ENCODE measurements at places on chromosomes 2 and 18. TPM values are rescaled to one million over a fixed set of nuclear protein-coding genes. Genes with fewer than 3 reads are reported as not detected.

The NIFK gene
- total RNA-seq = 83.2 TPM

DNA sequence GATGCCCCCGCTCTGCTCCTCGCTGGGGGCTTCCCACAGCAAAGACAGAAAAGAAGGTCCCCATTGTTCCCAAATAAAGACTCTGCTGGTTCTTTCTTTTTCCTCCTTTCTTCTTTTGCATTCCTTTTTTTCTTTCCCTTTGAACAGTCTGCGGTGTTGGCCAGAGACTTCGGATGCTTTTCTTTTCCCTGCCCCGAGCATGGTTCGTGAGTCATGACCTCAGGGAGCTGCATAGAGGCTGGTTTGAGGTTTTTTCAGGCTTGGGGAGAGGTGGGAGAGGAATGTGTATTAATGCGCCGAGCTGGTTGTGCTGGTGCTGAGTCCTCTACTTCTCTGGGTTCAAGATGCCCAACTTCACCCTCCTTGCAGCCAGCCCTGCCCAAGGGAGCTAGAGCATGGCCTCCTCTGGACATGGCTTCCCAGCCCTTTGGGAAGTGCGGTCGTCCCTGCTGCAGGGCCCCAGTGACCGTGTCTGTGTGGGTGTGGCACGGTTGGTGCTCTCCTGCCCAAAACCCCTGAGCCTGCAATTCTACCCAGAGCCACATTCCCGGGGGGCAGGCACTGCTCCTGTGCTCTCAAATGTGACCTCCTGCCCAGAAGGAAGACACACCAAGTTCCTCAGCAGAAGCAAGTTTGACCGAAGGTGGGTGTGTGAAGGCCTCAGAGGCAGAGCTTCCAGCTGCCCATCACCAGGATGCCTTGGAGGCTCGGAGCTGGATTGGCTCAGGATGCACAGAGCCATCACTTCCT is 9.0 kb upstream of the ARHGEF4 start:
- no peak for DNase-seq

The TUBA4B gene
- total RNA-seq = not detected

GRCh38 chr18:57585421-57585820 is 1.1 kb downstream of the FECH start:
- no peak for DNase-seq

The PDIA6 gene
- total RNA-seq = 94.9 TPM

GRCh38 chr18:50432915-50433314 is 58.1 kb downstream of the SKA1 start:
- DNase-seq = no peak

GRCh38 chr2:238264072-238264460 is 24.2 kb upstream of the HES6 start:
- DNase-seq = no peak

The ALPP gene
- total RNA-seq = not detected

The HNMT gene
- total RNA-seq = 57.0 TPM

DNA sequence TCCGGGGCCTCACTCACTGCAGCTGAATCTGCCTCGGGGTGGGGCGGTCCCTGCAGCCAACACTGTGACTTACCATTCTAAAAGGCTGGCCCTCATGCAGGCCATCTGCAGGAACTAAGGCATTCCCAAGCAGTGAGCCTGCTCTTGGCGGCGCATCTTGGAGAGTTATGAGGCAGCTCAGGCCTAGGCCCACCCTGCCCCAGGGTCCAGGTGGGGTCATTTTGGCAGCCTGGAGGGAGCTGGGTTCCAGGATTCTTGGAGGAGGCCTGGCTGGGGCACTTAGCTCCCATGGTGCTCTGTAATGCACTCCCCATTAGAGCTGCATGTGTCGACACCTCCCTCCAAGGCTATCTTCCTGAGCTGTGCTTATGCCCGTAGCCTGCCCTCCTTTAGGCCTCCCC is 14.8 kb upstream of the BIN1 start:
- DNase-seq = no peak

DNA sequence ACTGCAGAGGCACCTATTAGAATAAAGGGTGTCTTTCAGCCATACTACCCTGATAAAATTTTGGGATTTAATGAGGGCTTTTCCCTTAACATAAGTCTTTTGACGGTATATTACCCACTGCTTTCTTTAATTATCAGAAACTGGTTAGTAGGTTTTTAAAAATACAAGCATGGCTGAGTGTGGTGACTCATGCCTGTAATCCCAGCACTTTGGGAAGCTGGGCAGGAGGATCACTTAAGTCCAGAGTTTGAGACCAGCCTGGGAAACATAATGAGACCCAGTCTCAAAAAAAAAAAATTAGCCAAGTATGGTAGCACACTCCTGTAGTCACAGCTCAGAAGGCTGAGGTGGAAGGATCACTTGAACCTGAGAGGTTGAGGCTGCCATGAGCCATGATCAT is 16.1 kb downstream of the CPSF3 start:
- DNase-seq = no peak

GRCh38 chr2:47227532-47228279 is 72.6 kb upstream of the STPG4 start:
- DNase-seq = no peak

DNA sequence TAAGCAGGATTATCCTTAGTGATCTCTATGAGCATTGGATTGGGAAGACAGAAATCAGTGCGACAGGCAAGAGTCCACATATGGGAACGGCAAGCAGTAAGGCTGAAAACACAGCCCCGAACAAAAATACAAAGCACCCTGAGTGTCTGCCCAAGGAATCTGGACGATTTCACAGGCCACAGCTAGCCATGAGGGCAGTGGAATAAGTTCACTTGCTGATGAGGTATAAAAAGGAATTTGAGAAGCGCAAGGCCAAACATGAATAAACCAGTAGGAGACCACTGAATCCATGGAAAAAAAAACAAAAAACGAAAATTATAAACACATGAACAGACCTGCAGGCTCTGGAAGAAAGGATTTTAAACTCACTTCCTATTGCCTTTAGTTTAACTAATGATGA is 24.3 kb downstream of the WDSUB1 start:
- DNase-seq = no peak

The CRYGC gene
- total RNA-seq = not detected

DNA sequence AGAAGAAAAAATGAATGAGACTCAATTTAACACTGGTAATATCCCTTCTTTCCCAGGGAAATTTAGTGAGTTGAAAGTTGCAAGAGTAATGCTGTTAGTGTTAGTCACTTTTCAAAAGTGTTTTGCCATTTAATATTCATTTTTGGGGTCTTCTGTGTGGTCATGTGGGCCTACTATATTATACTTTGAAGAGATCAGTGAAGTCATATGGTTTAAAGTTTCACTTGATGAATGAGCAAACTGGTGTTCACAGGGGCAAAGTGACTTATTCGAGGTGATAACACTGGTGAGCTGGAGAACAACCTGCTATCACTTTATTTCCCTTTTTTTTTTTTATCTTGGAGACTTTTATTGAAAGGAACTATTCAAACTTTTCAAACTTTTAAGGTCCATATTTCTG is 196.0 kb downstream of the PLCL1 start:
- DNase-seq = no peak

- DNase-seq = no peak
These were observed 35.1 kb upstream of the CYBRD1 start for GRCh38 chr2:171487201-171487600.

GRCh38 chr2:118224895-118225311 is 136.6 kb downstream of the INSIG2 start:
- DNase-seq = no peak

- no peak for DNase-seq
These were observed 433.0 kb upstream of the CHAC2 start for GRCh38 chr2:53334610-53335009.

GRCh38 chr2:127179766-127180165 is 40.3 kb downstream of the CYP27C1 start:
- DNase-seq = no peak

DNA sequence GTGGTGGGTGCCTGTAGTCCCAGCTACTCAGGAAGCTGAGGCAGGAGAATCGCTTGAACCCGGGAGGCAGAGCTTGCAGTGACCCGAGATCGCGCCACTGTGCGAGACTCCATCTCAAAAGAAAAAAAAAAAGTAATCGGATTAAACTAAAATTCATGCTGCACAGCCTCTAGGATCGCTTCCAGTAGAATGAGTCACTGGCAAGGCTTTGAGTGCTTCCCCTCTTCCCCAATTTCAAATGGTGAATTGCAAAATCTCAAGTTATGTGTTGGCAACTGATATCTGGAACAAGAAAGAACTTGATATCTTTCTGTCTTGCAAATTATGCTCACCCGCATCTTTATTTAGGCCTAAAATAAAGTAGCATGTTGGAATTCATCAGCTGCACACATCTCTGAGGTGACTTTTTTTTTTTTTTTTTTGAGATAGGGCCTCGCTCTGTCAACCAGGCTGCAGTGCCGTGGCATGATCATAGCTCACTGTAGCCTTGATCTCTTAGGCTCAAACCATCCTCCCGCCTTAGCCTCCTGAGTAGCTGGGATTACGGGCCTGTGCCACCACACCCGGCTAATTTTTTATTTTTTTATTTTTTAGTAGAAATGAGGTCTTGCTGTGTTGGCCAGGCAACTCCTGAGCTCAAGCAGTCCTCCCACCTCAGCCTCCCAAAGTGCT is 12.7 kb downstream of the TTC39C start:
- no peak for DNase-seq

DNA sequence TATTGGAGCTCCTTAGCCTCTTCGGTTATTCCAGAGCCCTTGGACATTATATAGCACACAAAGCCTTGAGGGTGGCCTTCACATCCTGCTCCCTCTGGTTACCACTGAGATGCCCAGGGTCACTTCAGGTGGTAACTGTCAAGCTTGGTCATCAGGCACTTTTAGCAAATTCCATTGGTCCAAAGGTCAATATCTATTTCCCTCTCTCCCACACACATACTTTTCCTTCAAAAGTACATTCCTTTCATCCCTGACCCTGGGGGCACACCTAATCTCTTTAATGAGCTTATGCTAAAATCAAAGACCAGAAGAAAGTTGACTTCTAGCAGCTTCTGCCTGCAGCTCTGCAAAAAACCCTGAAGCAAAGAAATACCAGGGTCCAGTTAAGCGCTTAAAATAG is 172.0 kb upstream of the NRP2 start:
- DNase-seq = no peak

The TACR1 gene
- 3.9 TPM for total RNA-seq

GRCh38 chr2:43021791-43022509 is 204.5 kb downstream of the ZFP36L2 start:
- DNase-seq = no peak

The CD8A gene
- total RNA-seq = 4.4 TPM

- DNase-seq = no peak
These were observed 138.4 kb upstream of the HDAC4 start for GRCh38 chr2:239539083-239539775.

The CD207 gene
- 0.27 TPM for total RNA-seq

DNA sequence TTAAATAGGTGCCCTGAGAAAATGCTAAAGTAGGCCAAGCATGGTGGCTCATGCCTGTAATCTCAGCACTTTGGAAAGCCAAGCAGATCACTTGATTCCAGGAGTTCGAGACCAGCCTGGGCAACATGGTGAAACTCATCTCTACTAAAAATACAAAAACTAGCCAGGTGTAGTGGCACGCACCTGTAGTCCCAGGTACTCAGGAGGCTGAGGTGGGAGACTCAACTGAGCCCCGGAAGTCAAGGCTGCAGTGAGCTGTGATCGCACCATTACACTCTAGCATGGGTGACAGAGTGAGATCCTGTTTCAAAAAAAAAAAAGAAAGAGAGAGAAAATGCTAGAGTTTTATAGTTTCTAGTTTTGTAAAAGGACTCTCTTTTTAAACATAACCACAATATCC is 12.0 kb downstream of the ANKRD44 start:
- no peak for DNase-seq

The IAH1 gene
- 53.6 TPM for total RNA-seq

The REEP1 gene
- total RNA-seq = 22.7 TPM

DNA sequence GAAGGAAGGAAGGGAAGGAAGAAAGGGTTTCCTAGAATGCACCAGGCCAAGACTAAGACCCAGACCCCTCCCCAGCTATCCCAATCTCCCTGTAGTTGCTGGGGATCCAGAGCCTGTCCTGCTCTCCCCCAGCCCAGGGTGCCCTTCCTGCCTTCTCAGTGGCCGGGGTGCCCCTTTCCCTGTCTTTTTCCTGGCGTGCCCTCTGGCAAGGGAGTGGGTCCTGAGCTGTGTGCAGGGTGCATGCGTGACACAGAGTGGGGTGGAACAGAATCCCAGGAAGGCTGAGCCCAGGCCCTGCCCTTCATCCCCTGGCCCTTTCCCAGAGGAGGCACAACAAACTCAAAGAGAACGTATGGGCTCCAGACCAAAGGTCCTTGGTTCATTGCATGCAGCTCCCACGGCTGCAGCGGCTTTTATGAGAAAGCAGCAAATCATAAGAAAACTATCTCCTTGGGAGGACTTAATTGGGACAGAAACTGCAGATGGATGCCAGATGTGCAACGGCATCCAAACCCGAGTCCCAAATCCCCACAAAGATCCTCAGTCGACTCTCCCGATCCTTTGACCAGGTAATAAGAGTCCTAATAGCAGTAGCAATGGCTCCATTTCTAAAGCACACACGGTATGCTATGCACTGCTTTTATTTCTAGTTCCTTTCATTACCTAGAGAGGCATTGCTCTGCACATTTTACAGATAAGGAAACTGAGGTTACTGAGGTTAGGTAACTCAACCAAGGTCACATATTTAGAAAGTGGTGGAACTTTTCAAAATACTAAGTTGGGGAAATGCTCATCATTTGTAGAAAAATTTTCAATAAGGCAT is 12.7 kb upstream of the ARID5A start:
- no peak for DNase-seq

- DNase-seq = no peak
These were observed 123.3 kb downstream of the HDAC4 start for GRCh38 chr2:239277401-239278085.

GRCh38 chr18:54926593-54927325 is 32.5 kb downstream of the CCDC68 start:
- no peak for DNase-seq

GRCh38 chr2:207042841-207043240 is 103.5 kb downstream of the CPO start:
- no peak for DNase-seq

GRCh38 chr2:166125557-166125956 is 2.3 kb downstream of the SCN1A start:
- DNase-seq = no peak

The PCARE gene
- not detected for total RNA-seq

The EGR4 gene
- not detected for total RNA-seq

The CCDC74B gene
- total RNA-seq = 2.0 TPM

The RESP18 gene
- total RNA-seq = not detected

DNA sequence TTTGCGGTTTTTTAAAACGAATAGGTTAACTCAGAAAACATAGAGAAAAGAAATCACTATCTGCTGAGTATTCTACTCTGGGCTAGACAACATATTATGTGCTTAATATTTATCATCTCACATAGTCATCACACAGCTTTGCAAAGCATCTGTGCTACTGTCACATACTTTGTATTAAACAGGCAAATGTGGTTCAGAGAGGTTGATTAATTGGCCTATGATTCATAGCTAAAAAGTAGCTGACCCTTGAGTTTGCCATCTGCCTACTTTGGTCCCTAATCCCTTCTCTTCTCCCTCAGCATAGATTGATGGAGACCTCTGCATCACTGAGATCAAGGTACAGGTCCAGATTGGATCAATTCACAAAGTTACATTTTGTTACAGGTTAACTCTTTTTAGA is 21.4 kb downstream of the ANKRD30B start:
- no peak for DNase-seq

The NR4A2 gene
- total RNA-seq = 11.5 TPM

All from thoracic aorta (tissue), 2 donors.